Activated CD4-positive, alpha-beta T cell treated with anti-CD3 and anti-CD28 coated beads for 24 hours (primary cell): ENCODE measurements at places on chromosomes 3 and 15.

DNA sequence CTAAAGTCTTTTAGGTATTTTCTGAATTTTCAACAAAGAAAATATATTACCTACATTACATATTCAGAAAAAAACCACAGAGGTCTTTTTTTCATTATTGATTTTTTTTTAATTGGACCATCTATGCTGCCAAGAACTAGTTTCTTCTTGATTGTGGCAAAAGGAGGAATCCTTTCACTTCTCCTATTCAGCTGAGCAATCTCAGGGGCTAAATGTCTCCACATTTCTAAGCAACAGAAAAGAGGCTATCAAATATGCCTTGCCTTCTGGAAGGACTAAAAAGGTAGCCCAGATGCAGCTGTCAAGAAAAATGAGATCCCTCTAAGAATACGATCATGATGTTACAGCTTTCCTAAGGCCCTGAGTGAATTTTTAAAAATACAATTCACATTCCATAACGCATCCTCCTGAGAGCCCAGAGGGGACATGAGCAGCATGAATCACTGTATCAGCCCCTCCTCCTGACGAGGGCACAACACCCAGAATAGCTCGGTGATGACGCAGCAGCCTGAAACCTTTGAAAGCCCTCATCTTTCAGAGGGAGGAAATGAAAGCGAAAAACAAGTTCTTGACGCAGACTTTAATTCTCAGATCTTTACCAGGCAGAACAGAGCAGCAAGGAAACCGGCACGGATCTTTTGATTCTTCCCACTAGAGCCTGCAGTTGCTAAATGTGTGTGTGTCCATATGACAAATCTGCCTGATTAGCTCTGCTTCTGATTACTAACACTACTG lies 24.6 kb downstream of the RUBCN start:
- DNase-seq, result peak; percentile 75

- no peak for DNase-seq
Measured at GRCh38 chr3:177833332-177833731, 636.0 kb upstream of the TBL1XR1 start.

- no peak for DNase-seq
Measured at GRCh38 chr3:117666812-117667211, 957.2 kb downstream of the TUSC7 start.

GRCh38 chr15:87687523-87687870 lies 569.0 kb downstream of the NTRK3 start:
- DNase-seq, result no peak

DNA sequence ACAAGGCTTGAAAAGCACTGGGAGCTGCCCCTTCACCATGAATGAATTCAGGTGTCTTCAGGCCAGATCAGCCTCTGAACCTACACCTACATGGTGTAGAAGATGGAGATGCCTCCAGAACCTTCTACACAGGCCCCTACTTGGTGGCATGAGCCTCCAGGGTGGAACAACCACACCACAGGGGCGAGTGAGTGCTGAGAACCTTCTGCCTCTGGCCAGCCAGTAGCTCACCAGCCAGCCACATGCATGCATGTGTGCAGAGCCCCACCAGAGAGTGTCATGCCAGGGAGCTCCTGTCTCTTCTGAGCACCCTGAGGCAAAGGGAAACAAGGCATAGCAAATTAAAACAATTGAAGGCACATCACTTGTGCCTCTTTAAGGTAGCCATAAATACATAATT lies 161.8 kb upstream of the TOPAZ1 start:
- no peak for DNase-seq

DNA sequence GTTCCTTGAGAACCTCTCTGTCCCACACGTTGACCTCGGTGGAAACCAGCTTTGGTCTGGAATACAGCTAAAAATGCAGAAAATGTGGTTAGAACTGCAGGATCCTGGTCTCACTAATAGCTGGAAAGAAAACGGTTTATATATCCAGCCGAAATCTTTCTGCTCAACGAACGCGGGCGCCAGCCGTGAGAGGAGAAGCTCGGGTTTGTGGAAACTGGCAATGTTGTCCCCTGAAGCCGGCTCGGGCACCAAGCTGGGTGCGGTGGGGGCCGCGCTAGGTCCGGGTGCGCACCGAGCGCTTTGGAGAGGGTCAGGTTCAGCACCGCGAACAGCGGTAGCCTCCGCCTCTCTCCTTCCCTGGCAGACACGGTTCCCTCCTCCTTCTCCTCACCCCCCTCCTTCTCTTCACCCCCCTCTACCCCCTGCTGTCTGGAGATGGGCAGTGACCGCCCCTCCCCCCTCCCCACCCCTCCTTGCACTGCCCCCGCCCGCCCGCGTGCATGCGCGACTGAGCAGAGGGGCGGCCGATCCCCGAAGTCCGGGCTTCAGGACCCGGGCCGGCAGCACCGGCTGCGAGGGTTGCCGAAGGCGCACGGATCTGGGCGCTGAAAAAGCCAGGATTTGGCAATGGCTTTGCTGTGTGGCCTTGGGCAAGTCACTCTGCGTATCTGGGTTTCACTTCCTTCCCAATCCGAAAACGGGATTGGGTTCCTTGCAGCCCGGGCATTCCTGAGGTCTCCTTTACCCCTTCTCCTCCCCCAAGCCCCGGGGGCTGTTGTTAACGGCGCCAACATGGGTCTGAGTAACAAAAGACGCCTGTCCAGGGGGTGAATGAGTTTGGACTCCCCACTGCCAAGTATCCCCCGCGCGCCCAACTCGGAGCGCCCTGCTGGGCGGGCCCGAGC lies at the start of gene SKOR1:
TSS of gene SKOR1 (plus strand) at position 534 of the 905 bp plus-strand sequence. CDS start at position 628, 94 bp downstream.
- DNase-seq, result no peak

- DNase-seq, result no peak
Measured at GRCh38 chr3:101848326-101848725, 988 bp upstream of the NFKBIZ start.

DNA sequence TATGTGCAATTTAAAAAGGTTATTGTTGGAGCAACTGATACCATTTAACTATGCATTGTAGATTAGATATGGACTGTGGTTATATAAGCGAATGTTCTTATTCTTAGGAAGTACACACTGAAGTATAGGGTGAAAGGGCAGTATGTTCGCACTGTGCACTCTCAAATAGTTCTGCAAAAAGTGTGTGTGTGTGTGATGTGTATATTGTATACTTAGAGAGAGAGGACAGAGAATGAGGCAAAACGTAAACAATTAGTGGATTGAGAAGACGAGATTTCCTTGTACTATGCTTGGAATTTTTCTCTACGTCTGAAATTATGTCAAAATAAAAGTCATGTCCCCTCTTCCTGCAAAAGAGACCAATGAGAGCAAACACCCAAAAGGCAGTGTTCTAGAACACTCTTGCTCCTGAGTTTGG lies 30.4 kb downstream of the LSM3 start:
- no peak for DNase-seq

DNA sequence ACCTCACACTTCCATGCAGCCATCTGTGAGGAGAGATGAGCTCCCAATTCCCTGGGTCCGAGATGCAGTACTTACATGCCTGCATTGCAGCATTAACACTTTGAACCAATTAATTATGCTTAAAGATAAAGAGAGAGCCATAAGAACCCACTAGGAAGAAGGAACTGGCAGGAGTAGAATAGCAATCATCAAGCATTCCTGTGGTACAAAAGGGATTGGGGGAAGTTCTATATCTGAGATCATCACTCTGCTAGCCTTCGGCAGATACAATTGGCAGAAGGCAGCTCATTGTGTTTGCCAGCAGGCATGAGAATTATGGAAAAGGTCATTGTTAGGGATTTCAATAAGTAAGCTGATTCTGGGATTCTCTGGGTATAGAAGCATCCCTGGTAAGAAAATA lies 891.4 kb downstream of the NTRK3 start:
- DNase-seq, result no peak

GRCh38 chr3:53051929-53052328 lies 6.1 kb upstream of the SFMBT1 start:
- no peak for DNase-seq

GRCh38 chr3:51681453-51681852 lies 10.4 kb downstream of the TEX264 start:
- DNase-seq, result no peak

DNA sequence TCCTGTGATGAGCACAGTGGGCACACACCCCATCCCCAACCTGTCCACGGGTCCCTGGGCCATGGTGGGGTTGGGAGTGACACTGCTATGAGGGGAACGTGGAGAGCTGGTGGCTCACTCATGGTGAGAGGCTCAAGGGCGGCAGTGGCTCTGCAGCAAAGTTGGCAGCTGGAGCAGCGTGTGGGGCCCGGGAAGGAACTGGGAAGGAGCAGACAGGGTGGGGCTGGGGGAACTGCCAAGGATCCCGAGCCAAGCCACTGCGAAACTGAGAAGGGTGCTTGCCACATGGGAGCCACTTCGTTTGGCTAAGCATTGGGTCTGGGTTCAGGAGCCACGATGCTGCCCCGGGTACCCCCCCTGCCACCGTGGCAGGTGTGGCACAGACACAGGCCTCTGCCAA lies 80.1 kb downstream of the SNRK start:
- no peak for DNase-seq

DNA sequence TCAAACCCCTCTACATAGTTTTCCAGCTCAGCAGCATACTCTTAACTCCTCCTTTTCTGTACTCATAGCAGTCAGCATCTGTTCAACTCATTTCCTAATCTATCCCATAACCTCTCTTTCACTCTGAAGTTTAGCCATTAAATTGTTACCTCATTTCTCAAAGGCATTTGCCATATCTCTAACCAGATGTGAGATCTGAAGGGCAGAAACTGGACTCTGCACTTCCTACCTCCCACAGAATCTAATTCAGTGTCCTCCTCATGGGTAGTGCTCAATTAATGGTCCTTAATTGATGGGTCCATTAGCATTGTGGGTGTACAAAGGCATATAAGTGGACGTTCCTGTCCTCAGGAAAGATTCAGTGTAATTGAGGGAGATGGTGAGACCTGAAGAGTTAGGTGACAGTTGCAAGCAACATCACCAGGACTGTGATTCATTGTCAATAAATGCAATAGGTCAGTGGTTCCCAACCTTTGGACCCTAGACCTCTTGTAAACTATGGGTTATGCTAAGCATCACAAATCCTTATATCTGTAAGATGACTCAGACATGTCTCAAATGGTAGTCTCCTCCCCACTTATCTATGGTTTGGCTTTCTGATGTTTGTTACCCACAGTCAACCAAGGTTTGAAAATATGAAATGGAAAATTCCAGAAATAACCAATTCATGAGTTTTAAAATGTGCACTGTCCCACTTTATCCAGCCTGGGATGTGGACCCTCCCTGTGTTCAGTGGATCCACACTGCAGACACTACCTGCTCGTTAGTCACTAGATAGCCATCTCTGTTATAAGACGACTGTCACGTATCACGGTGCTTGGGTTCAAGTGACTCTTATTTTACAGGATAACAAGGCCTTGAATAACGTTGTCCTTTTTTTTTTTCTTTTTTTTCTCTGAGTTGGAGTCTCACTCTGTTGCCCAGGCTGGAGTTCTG lies 25.0 kb upstream of the UACA start:
- DNase-seq, result no peak

DNA sequence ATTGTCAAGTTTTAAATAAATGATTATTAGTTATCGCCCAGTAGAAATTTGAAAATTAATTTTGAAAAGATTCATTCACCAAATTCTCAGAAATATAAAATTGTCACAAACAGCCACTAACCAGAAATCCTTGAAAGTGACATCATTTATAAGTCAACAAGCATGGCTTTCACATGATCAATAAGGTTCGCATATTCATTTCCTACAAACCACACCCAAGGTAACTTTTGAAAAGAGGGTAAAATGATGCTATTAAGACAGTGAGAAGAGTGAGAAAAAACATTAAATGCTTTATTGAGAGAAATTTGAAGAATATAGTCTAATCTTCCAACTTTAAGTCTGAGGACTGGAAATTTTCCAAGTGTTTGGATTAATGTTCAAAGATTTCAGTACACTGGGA lies 263.6 kb upstream of the ALCAM start:
- no peak for DNase-seq

DNA sequence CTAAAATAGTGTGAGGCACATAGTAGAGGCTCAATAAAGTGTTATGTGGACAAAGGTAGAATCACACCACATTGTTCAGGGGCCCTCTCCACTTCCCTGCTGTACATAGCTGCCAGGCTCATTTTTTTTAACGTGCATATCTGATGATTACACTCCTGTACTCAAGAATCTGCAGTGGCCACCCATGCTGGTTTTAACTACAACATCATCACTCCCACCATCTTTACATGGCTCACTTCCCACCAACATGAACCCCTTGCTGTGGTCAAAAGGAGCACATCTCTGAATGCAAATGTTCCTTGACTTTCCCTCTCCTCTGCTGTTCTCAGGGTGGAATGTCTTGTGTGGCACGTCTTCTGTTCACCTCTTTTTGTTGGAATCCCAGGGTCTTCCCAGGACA lies 76.7 kb downstream of the FEM1B start:
- DNase-seq, result no peak

- no peak for DNase-seq
Measured at GRCh38 chr3:541062-541801, 344.7 kb downstream of the CHL1 start.

DNA sequence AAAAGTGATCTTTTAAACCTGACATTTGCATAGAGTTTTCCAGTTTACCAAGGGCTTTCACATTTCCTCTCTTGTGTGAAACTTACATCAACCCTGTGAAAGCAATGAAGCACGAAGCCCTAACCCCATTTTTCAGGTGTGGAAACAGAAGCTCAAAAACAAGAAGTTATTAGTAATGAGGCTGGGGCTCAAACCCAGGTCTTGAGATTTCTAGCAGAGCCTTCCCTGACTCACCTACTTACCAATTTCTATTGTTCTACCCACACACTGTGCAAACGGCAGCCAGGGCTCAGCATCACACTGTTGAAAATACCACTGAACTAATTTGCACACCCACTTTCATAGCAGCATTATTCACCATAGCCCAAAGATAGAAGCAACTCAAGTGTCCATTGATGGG lies 117.8 kb upstream of the IGF1R start:
- no peak for DNase-seq

DNA sequence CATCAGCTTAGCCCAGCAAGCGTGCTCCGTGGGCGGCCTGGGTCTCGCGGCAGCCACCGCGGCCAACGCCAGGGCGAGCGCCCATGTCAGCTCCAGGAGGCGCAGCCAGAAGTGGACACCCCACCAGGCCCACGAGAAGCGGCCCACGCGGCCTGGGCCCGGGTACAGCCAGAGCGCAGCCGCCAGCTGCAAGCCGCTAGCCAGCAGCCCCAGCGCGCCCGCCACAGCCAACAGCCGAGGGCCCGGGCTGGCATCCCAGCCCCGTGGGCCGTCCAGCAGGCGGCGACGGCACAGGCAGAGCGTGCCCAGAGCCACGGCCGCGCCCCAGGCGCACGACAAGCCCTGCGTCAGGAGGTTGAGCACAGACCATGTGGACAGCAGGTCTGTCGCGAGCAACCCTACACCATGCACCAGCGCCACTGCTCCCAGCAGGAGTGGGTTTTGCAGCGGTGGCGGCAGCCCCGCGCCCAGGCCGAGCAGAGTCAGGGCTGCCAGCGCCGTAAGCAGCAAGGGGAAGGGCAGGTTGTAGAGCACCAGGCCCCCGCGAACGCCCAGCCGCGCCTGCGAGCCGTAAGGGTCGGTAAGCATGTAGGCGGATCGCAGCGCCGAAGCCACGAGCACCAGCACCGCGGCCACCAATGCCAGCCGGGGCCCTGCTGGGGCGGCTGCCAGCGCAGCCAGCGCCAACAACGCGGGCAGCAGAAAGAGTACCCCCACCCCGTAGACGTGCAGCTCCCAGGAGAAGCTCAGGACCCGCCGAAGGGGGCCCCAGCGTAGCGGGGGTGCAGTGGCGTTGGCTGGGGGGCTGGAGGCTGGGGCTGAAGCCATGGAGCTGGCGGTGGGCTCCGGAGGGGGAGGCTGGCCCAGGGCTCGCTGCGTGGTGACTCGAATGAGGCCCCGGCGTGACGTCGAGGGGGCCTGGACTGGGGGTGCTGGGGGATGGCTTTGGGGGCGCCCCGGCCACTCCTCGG lies 4.9 kb downstream of the PRRT3 start:
- no peak for DNase-seq
